ENCODE measurements at places on chromosomes 2 and 18. TPM values are rescaled to one million over a fixed set of nuclear protein-coding genes. Genes with fewer than 3 reads are reported as not detected.

TUBA4B gene
- 0.25 TPM for total RNA-seq

RAB31 gene
- 22.6 TPM for total RNA-seq

BCL2 gene
- total RNA-seq, result 6.3 TPM

VIL1 gene
- total RNA-seq, result 0.05 TPM

SMYD1 gene
- total RNA-seq, result not detected
